ENCODE measurements at places on chromosomes 4 and X.

DNA sequence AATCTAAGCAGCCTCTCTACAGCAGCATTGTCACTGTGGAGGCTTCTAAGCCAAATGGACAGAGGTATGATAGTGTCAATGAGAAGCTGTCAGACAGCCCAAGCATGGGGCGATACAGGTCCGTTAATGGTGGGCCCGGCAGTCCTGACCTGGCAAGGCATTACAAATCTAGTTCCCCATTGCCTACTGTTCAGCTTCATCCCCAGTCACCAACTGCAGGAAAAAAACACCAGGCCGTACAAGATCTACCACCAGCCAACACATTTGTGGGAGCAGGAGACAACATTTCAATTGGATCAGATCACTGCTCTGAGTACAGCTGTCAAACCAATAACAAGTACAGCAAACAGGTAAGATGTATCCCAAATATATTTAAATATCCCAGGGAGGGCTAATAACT is 4.1 kb downstream of the PCDH7 start:
- DNase-seq = no peak

GRCh38 chrX:97471071-97471470 is 587.4 kb downstream of the RPA4 start:
- DNase-seq = no peak

- peak; percentile 85 for DNase-seq
These were observed at the start of gene HMGB3 for GRCh38 chrX:150982788-150983520. HMGB3 (plus strand) TSS chrX:150983335; CDS start chrX:150985600, 2,265 bp downstream.

- DNase-seq = no peak
These were observed 166.4 kb downstream of the NSUN7 start for GRCh38 chr4:40916218-40916555.

GRCh38 chr4:121923306-121923705 is 28.6 kb downstream of the TRPC3 start:
- DNase-seq = no peak

DNA sequence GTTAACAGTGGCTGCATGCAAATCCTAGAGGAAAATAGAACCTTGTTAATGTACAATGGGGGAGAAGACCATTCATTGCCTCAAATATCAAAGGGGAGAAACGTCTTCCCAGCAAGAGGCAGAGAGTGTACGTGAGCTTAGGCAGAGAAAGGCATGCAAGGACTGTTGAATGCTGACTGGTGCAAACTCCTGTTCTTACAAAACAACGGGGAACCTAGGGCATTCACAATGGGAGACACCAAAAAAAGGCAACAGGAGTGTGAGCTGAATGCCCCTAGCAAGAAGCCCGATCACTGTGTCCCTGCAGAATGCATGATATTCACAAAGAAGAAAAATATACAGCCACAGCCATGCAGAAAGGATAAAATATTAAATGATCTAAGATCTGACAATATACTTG is 184.9 kb downstream of the NSUN7 start:
- no peak for DNase-seq

- DNase-seq = no peak
These were observed 18.4 kb downstream of the PLS3 start for GRCh38 chrX:115579327-115579726.

GRCh38 chr4:109025471-109026076 is 262.7 kb upstream of the ETNPPL start:
- no peak for DNase-seq

DNA sequence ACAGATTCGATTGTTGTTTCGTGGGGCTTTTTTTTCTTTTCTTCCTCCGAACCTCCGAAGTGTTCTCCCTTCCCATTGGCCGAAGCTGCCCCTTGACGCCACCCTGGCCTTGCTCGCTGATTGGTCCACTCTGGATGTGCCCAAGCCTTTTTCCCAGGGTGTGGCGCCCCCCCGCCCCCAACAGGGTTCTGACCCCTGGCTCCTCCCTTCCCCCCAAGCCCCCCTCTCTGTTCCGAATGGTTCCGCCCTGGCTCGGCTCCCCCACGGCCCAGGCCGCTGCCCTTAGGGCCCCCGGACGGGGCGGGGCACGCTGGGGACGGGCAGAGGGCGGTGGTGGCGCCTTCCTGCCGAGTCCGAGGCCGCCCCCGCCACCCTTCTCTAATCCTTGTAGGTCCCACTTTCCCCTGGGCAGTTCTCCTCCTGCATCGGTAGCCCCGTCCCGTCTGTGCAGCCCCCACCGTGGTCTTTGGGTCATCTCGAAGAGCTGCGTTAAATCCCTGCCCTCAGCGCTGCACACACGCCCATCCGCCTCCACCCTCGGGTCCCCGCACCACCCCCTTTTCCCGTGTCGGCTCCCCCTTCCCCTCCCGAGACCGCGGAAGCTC is 25.5 kb downstream of the UTP14A start:
- peak; percentile 76 for DNase-seq

Measured in stimulated activated CD8-positive, alpha-beta memory T cell treated with anti-CD3 and anti-CD28 coated beads, Interleukin-4, amount 100 ng/mL, for 48 hours (primary cell).